ENCODE measurements at places on chromosomes 2 and 18. TPM values are rescaled to one million over a fixed set of nuclear protein-coding genes. Genes with fewer than 3 reads are reported as not detected.

The LYPD1 gene
- polyA plus RNA-seq, result 5.8 TPM

- no peak for DNase-seq
These were observed 68.1 kb upstream of the SULT1C3 start for GRCh38 chr2:108171657-108172056.

GRCh38 chr2:166343467-166343866, 32.3 kb downstream of the SCN9A start:
- DNase-seq, result no peak

The MYL1 gene
- 8,500 TPM for polyA plus RNA-seq

The MRPL30 gene
- 40.3 TPM for polyA plus RNA-seq

DNA sequence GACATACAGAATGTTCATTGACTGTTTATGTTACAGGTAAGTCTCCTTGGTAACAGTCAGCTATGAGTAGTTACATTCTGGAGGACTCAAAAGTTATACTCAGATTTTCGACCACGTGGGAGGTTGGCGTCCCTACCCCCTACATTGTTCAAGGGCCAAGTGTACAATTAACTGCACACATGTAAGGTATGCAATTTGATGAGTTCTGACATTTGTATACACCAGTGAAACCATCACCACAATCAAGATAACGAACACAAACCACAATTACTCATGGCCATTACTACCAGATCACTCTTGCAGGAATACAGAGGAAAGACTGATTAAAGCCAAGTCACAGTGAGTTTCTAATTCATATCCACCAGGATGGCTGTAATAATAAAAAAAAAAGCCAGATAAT, 39.6 kb upstream of the LDLRAD4 start:
- no peak for DNase-seq

- no peak for DNase-seq
These were observed 292.8 kb downstream of the CCDC85A start for GRCh38 chr2:56476509-56477071.

DNA sequence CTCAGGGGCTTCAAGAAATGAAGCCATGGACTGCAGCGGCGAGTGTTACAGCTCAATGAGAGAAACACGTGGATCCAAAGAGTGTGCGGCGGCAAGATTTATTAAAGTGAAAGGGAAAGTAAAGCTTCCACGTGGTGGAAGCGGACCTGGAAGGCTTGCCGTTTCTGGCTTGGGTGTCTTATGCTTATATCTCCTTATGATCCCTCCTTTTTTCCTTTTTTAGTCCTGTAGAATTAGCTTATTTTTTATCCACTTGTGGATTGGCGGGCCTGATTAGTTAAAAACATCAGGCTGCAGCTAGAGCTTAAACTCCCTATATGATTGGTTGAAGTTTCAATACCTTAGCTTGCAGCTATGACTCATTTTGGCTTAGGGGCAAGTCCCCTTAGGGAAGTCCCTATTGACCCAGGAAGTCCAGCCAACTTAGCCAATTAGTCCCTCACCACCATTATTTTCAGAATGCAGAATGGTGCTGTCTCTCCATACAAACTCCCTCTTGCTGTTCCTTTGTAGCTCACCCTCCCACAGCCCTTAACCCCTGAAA, 11.6 kb upstream of the HNMT start:
- DNase-seq, result no peak

DNA sequence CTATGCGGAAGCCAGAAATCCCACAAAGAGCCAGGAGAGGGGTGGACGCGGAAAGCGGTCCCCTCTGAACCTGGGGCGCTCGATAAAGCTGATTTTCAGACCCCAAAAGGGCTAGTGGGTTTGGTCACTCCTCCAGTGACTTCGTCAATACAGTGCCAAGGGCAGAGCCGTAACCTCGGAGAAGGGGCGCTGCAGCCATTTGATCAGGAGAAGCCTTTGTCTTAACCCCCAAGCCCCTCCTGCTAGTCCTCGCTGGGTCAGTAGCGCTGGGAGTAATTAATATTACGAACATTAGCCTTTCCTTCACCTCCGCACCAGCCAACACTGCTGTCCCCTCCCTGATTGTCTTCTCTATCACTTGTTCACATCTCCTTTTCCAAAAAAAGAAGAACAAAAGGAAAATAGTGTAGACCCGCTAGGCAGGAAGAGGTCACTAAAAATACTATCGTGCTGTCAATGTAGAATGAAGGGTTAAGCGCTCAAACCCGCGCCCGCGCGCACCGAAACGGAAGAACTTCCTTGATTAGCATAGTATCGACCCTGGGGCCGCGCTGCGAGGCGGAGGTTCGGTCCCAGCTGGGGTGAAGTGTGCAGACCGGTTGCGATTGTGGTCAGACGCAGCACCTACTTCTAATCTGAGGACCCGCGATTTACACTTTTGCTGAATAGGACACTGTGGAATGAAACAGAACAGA, 63.2 kb upstream of the MAPRE2 start:
- no peak for DNase-seq

GRCh38 chr2:65287364-65287763, 59.7 kb downstream of the ACTR2 start:
- DNase-seq, result no peak

DNA sequence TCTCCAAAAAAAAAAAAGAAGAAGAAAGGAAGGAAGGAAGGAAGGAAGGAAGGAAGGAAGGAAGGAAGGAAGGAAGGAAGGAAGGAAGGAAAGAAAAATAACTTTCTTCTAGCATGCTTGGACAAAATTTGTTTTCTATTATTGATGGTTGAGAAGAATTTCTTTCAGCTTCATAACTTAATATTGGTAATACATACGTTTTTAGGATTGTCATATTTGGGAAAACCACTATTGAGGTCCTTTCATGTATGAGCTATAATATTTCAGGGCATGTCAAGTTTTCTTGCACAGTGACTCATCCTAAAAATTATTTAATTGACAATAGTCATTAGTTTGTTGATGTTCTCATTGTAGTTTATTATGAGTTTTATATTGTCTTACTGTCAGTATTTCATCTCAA, 66.4 kb upstream of the PKDCC start:
- DNase-seq, result no peak

DNA sequence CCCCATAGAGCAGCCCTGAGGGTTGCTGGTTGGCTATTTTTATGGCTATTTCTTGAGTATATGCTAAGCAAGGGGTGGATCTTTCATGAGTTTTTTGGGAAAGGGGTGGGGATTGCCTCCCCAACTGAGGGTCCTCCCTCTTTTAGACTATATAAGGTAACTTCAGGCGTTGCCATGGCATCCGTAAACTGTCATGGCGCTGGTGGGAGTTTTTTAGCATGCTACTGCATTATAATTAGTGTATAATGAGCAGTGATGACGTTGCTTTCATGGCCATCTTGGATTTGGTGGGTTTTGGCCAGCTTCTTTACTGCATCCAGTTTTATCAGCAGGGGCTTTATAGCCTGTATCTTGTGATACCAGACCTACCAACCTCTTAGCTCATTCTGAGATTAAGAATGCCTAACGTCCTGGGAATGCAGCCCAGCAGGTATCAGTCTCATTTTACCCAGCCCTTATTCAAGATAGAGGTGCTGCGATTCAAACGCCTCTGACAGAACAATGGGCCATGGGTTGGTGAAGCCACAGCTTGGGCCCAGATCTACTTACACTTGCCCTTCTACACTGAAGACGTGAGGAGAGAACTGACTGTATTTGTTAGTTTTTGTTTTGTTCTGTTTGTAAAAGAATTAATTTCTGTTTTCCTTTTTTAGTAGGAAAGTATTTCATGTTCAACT, 53.8 kb upstream of the TMEM163 start:
- no peak for DNase-seq

The LRRTM4 gene
- 0.58 TPM for polyA plus RNA-seq

The SYT4 gene
- polyA plus RNA-seq, result not detected

DNA sequence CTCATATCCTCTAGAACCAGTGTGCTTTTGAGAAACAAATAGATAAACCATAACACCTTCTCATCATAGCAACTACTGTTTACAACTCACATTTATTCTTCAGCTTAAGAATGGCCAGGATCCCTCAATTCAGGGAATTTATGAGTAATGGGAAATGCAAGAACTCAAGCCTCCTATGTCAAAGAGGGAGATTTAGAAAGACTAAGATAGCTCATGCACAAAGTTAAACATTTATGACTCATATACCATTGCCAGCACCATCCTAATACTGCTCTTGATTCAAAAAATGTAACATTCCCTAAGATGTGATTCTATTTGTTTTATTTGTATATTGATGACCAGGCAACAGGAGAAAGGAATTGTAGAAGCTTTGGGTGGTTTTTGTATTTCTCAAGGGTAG, 172.8 kb downstream of the CYP26B1 start:
- no peak for DNase-seq

GRCh38 chr18:27558388-27559155, 373.5 kb upstream of the CHST9 start:
- DNase-seq, result no peak

DNA sequence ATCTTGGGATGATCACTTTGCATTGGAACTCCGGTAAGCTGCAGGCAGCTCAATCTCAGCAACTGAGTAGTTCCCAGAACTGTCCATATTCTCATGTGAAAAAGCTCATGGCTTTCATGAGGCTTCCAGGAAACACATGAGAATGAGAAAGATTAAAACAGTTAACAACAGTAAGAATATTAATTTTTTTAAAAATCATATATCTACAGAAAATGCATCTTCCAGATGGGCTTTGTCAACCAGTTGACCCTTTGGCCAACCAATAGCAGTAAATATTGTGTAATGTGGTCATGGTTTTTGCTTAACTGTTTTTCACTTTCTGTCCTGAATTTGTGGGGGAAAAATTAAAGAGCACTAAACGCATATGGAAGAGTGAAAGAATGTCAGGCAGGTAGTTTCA, 131.2 kb upstream of the CCDC195 start:
- DNase-seq, result no peak

- DNase-seq, result no peak
These were observed 535.9 kb downstream of the XIRP2 start for GRCh38 chr2:167424221-167424620.

DNA sequence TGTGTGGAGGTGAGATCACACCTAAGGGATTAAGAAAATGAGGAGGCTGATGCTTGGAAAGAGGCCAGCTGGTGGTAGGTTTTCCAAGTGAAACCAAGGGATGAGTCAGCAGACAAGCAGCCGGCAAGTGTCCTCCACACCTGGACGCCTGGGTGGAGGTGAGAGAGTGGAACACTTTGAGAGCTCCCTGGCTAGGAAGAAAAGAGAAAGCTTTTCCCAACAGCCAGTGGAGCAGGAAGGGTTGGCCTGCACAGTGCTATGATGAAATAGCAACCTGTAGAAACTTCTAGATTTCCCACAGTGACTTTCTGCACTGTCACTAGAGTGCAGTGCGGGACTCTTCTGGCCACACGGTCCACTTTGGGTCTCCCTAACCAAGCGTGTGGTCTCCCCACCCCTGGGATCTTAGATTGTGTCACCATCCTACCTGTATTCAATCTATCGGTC, 19.6 kb upstream of the IL37 start:
- DNase-seq, result no peak

GRCh38 chr2:186968277-186968676, 119.3 kb upstream of the ZSWIM2 start:
- no peak for DNase-seq

The MAPK4 gene
- 10.9 TPM for polyA plus RNA-seq

GRCh38 chr2:6866275-6866671, 566 bp upstream of the CMPK2 start:
- DNase-seq, result no peak

DNA sequence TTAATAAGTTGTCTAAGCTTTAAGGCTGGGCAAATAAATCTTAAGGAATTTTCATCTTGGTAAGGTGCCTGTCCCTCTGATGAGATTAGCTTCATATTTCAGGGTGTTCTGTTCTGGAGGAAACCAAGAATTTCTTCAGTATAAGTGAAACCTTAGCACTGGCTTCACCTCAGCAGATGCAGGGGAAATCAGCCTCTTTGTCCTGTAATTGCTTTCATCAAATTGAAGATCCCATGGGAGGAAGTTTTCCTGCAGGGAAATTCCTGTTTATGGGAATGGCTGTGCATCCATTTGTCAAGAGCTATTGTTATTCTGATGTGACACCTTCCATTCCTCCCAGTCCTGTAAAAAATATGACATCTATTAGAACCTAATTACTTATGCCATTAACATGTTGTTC, 174.5 kb downstream of the PTPRM start:
- DNase-seq, result no peak

DNA sequence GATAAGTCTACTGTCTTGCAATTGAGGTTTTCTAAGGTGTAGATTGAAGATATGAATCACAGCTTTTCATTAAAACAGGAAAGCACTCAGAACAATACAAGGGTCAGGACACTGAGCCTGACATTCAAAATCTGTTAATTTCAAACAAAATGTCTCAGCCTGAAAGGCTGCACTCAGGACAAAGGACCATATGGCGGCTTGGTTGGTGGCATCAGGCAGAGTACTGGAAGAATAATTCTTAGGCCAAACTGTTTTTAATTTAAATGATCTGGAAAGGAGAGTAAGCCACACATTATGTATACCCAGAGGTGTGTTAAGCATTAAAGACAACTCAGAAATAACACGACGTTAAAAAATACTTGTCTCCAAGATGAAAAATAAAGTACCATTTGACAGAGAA, 85.9 kb downstream of the SKA1 start:
- DNase-seq, result no peak

- DNase-seq, result no peak
These were observed 37.2 kb downstream of the FEZ2 start for GRCh38 chr2:36560726-36561125.

- DNase-seq, result no peak
These were observed 48.0 kb downstream of the EFEMP1 start for GRCh38 chr2:55875434-55876135.

- no peak for DNase-seq
These were observed 198.0 kb downstream of the ALK start for GRCh38 chr2:29723255-29724001.

The DPP10 gene
- 0.32 TPM for polyA plus RNA-seq

DNA sequence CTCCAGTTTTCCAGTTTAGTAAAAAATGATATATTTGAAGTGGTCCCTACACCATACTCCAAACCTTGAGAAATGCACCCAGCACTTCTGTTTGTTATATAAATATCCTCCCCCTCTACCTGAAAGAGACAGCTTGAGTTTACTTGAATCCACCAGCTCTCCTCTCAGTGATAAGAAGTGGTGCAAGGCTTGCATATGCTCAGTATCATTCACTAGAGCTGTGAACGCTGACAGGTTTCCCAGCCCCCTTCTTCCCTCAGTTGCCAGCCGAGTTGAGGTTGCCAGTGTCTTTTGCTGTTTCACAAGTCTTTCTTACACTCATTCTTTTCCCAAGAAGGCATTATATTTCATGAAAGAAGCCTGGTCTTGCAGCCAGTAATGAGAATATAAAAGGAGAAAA, 880.0 kb downstream of the LRRTM4 start:
- DNase-seq, result no peak

GRCh38 chr2:169007356-169007755, 23.8 kb downstream of the ABCB11 start:
- no peak for DNase-seq

DNA sequence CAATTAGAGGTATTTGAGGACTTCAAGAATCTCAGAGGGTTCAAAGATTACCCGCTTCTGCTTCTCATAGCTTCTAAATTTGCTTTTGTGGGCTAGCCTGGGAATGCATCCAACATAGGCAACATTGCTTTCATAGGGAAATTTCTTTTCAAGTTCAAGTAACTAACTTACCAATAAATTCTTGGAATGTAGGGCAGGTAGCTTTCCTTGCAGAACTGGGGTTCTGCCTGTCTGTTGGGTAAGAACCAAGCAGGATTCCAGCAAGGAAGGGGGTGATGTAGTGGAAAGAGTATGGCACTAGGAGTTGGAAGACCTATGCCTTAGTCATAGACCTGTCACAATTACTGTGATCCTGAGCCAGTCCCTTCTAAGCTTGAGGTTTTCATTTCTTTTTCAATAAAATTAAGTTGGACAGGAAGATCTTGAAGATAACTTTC, 164.1 kb downstream of the FHOD3 start:
- DNase-seq, result no peak

- DNase-seq, result no peak
These were observed 28.8 kb downstream of the LONRF2 start for GRCh38 chr2:100293341-100294161.

- DNase-seq, result no peak
These were observed 47.0 kb upstream of the PTH2R start for GRCh38 chr2:208359632-208359986.
